H7 (cell line): ENCODE measurements at places on chromosomes 6 and 20.
A peak's percentile ranks its signal among the peaks of the same experiment; 100 is the strongest.

- DNase-seq, result no peak
Measured at GRCh38 chr20:23302801-23303200, 47.8 kb upstream of the NXT1 start.

DNA sequence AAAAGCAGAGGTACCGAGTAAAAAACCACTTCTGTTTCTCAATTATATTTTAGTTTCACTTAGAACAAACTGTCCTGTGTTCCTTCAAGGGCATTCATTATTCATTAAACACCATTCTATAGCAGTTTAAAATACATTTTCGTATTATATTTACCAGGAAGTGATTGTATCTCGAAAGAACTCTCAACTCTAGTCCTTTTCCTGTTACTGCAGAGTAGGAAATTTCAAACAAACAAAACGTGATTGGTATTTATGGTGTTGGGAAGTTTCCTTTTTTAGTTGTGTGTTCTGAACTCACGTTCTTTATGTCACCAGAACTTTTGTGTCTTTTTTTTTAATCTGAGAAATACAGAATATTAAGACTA, 139.5 kb upstream of the BTBD3 start:
- DNase-seq, result no peak

GRCh38 chr20:53947501-53948195, 122.7 kb downstream of the BCAS1 start:
- no peak for DNase-seq

DNA sequence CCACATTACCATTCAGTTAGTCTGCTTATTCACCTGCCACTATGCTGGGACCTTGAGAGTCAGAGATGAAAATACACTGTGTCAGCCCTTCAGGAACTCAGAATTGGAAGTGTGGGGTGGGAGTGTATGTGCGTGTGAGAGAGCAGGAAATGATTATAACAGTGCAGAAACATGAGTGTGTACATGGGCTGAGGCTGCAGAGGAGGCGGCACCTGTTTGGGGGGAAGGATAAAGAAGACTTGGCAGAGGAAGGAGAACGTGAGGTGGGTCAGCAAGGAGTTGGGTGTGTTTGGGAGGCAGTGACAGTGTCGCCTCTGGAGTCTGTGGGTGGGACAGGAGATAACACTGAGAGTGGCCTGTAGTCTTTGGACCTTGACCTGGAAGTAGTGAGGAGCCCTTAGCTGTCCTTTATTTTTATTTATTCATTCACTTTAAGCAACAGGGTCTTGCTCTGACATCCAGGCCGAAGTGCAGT, 3.1 kb downstream of the CHMP4B start:
- no peak for DNase-seq

DNA sequence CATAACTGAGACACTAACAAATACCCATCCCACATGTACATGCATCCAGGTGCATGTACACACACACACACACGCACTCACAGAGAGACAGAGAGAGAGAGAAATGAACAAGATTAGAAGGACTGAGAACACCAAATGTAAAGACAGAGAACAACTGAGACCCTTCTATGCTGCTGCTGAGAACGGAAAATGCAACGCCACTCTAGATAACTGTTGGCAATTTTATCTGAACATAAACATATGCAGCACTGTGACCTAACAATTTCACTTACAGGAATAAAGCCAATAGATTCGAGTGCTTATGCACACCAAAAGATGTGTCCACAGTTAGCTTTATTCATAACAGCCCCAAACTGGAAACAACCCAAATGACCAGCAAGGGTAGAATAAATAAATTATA, 103.8 kb upstream of the LY86 start:
- no peak for DNase-seq

DNA sequence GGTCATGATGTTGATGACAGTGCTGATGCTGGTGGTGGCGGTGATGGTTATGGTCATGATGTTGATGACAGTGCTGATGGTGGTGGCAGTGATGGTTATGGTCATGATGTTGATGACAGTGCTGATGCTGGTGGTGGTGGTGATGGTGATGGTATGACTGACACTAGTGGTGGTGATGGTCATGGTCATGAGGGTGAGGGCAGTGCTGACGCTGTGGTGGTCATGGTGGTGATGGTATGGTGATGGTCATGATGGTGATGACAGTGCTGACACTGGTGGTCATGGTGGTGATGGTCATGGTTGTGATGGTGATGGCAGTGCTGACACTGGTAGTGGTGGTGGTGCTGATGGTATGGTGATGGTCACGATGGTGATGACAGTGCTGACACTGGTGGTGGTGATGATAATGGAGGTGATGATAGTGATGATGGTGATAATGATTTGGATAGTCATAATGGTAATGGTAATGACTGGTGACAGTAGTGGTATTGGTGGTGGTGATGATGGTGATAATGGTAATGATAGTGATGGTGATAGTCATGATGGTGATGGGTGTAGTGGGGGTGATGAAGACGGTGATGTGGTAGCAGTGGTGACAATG, 206.2 kb downstream of the CDH4 start:
- DNase-seq, result no peak

DNA sequence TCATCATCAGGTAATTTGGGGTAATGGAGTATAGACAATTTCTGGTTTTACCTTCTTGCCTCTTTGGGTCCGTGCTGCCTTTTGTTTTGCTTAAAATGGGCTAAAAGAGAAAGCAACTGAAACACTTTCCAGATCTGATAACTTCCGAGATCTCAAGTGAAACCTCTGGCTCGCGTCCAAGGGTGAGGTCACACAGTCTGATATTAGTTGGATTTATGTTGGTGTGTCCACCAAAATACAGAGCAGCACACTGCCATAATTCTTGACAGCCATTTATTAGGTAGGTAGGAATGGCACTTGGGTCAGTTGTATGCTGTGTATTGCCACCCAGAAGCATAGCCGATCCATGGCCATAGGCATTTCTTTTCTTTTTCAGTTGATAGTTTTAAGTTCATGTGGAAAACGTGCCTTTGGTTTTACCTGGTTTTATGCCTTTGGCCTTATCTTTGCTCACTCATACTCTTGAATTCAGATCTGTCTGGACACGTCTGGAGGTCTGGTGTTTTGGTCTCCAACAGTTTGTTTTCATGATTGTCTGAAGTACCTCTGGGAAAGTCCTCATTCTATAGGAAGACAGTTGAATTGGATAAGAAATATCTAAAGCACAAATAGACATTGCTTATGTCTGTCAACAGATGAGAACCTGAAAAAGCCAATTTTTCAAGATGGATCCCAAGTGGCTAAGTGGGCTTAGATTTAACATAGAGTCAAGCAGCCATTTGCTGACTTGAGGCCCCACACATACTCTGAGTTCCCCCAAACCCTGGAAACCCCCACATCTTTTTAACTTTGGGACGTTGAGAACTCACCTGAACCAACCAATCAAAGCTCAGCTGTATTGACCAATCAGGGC, 320.8 kb downstream of the SOX4 start:
- DNase-seq, result no peak

DNA sequence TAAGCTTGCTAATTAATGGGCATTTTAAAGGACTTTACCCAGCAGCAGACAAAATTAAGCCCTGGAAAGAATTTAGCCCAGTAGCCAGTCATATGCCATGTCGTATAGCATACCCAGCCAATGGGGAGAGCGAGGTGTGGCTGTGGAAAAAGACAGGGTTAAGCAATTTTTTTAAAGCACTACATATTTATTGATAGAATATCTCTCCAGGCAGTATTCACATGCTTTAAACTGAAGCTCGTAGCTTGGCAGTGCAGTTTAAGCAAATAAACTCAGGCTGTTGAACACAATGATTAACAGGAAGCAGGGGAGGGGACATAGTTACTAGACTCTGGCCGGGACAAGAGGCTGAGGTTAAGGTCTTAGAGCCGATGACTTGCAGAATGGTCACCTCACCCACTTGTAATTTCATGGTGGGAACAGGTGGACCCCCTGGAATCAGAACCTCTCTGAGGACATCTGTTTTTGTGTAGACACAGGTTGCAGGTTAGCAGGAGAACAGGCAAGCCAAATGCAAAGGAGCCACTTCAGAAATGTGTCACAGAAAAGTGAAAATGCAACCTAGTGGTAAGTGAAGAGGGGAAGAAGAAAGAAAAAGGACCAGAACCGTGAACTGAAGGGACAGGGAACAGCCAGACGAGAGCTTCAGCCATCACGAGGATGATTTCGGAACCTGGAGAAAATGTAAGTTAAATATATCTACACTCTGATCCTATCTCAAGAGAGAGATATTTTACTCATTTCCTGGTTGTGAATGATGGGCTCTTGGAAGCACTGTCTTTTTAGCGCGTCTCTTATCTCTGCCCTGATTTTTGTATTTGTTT, 7.2 kb downstream of the GCNT2 start:
- DNase-seq, result no peak

DNA sequence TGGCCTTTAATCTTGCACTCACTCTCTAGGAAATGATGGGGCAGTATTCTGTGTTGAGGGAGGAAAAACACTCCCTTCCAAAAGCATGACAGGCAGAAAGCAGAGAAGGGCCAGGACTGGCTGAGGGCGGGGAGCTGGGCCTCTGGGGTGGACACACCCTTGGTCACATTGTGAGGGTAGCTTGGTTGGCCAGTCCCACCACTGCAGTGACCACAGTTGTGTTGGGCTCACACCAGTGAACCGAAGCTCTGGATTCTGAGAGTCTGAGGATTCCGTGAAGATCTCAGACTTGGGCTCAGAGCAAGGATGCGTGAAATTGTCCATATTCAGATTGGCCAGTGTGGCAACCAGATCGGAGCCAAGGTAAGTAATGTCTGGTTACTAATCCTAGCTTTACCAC, at the start of gene TUBB1:
TUBB1 (plus strand) TSS at position 213 of the 400 bp plus-strand sequence; CDS start at position 307, 94 bp downstream.
- no peak for DNase-seq

DNA sequence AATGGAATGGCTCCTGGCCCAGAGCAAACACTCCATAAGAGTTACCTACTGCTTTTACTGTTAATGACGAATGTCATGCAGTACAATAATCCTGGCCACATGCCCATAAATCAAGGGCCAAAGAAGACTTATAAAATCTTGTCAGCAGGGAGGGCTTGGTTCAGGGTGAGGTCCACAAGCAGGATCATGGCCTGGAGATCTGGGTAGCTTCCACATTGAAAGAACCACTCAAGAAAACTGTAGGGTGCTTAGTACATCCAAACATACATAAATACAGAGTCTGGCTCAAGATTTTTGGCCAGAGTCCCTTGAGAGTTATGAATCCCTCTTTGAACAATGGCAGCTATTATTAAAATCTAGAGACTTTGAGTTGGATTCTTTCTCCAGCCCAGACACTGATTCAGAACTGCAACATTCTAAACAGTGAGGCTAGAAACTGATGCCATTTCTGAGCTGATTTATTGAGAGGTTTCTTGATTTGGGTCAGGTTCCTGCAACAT, 188.7 kb downstream of the CDC5L start:
- no peak for DNase-seq

DNA sequence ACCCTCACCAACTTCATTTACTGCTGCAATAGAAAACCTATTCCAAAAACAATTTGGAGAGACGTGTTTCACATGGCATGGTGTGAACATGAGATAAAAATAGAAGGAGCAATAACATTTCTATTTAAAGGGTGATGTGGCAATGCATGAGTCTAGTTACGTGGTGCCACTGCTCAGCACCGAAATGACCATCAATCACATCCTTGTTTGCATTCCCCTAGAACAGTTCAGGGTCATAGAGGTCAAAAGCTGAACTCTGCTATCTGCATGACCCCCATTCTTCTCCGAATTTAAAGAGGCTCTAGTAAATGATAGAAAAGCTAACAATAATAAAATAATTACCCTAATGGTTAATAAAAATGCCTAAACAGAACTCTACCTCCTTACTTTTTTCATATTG, 29.5 kb downstream of the ROS1 start:
- DNase-seq, result no peak

DNA sequence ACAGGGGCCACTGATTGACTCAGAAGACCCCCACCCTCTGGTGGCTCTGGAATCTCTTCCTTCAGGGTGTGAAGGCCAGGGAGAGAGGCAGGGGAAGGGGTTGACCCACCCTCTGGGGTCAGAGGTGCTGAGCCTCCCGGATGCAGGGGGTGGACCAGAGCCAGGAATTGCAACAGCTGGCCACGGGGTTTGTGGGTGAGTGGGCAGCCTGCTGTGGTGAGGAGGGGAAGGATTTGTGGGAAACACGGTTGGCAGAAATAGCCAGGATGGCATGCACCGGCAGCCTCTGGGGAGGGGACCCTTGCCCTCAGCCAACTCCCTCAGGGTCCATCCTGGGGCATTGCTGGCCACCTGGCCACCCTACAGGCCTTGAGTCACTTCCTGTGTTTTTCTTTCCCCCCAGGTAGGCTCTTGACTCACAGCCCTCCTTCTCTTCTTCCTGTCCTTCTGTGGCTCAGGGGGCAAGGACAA, 92.8 kb downstream of the MRPL14 start:
- DNase-seq, result no peak

- DNase-seq, result no peak
Measured at GRCh38 chr6:125656287-125656870, 93.1 kb upstream of the HEY2 start.

- no peak for DNase-seq
Measured at GRCh38 chr6:164660781-164661180, 648.6 kb downstream of the C6orf118 start.

- DNase-seq, result peak; percentile 7
Measured at GRCh38 chr6:169623975-169624374, 77.9 kb downstream of the WDR27 start.

- no peak for DNase-seq
Measured at GRCh38 chr6:159941286-159942113, 27.4 kb upstream of the IGF2R start.

GRCh38 chr6:76510489-76510888, 438.0 kb upstream of the IMPG1 start:
- no peak for DNase-seq

- no peak for DNase-seq
Measured at GRCh38 chr6:157096105-157096504, 227.2 kb downstream of the TMEM242 start.

DNA sequence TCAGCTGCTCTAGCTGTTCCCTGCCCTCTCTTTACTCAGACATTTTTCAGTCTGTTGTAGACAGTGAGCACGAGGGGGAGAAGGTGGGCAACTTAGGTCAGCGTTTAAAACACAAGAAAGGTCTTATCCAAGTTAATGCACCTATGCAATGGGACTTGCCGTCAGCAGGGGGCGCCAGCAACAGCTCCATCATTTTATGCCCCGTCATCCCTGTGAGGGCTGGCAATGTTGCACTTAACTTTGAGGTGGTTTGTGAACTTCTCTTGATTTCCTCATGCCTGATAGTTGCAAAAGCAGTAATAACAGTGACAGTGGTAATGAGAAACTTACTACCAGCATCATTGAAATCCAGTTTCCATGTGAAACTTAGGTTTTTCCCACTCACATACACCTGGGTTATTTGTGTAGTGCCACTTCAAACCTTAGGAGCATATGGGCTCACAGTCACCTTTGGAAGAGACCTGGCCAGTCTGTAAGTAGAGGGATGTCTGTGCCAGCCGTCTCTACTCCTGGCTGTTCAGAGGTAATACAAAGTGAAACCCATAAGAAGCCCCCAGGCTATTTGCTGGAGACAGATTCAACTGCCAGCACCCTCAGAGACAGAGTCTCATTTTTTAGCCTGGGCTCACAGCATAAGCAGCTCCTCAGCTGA, 44.9 kb upstream of the ID1 start:
- DNase-seq, result peak; percentile 89

DNA sequence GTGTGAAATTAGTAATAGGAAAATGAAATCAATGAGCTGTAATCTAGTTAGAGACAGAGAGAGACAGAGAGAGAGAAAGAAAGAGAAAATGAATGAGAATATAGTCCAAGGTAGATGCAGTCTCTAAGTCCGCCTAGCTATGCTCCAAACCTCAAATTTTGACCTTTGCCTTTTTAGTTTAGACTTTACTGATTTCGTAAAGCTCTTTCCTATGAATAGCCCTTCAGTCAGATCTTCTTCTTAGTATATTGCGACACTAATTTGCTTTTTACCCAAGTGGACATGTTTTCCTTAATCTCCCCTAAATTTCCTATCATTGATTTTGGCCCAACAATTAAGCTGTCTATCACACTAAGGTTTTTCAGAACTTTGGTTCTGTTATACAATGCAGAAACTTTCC, 49.5 kb downstream of the TFAP2D start:
- DNase-seq, result no peak
